ENCODE measurements at places on chromosomes 3 and 15. TPM values are rescaled to one million over a fixed set of nuclear protein-coding genes. Genes with fewer than 3 reads are reported as not detected.

BOC gene
- polyA plus RNA-seq, result 14.7 TPM

TUSC2 gene
- polyA plus RNA-seq, result 28.0 TPM

FAH gene
- polyA plus RNA-seq, result 57.6 TPM

GRCh38 chr3:131898346-131898745 lies 136.5 kb downstream of the CPNE4 start:
- no peak overlapping the region for H3K4me3 ChIP-seq
- DNase-seq, result no peak
- H3K27ac ChIP-seq, result no peak overlapping the region
- H3K27me3 ChIP-seq, result no peaks in the 10 kb centered on the region
- H3K4me1 ChIP-seq, result no peaks in the 10 kb centered on the region

DNA sequence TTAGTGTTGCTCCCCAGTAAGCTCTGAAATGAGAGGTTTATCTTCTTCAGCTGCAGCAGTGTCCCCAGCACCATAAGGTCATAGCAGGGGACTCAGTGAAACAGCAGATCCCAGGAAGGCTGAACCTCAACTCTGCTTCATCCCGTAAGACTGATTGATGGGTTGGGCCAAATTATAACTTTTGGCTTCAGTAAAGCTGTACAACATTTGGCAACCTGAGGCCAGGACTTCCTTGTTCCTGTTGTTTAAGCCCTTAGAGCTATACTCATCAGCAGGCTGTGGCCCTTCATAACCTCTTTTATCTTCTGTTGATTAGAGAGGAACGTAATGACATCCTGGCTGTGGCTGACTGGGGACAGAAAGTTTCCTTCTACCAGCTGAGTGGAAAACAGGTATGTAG lies 29.0 kb downstream of the IFT122 start:
- peaks cover 15% of the 10 kb centered on the region for H3K4me1 ChIP-seq
- H3K27ac ChIP-seq, result peak overlapping the region; percentile 59

DNA sequence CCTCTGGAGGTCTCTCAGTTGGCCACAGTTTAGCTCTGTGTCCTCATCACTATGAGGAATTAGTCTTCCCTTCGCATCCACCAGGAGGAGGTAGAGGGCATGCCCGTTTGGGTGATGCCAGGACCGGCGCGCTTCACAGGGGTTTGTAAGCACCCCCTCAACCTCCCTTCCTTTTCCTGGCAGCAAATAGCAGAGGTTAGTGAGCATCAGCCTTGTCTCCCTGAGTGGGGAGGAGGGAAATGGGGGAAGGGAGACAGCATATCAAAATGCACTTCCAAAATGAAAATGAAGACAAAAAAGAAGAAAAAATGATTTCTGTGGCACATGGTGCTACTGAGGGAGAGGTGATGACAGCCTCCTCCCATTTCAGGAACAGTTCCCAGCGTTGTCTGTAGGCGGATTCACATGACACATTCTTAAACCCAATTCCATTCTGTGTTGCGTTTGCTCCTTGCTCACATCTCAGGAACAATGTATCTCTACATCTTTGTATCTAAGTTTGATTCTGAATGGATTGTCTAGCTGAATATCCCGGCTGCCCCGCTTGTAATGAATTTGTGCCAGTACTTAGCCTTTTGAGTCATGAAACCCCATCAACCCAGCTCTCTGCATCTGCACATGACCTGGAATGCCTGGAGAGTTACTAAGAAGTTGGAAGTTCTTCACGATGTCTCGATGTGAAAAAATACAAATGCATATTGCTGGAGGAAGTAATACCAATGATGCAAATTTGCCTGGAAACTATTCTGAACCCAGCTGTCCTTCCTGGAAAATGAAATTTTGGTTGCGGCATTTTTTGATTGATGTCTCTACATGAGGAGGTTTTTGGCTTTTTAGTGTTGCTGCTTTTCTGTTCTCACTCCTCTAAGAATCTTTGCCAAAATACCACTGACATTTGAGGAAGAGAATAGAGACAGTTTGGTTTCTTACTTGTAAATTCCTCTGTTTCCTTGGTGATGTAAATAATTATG lies 45.2 kb downstream of the TYRO3 start:
- H3K27me3 ChIP-seq, result no peaks in the 10 kb centered on the region
- peak; percentile 50 for DNase-seq

DNA sequence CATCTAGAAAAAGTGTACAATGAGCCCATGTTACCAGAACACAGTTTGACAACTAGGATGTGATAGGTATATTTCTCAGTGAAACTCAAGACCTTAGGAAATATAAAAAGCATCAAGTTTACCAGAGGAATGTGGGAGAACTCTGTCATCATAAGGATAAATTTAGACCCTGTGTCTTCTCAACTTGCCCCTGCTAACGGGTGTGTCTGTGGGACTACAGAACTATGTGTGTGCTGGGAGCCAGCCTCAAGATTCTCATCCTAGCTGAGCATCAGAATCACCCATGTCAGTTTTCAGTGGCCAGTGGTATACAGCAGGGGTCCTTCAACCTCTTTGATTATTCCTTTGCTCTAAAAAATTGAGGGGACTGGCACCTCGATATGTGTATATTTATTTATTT lies 393.3 kb downstream of the PLCL2 start:
- H3K36me3 ChIP-seq, result no peaks in the 10 kb centered on the region
- no peak for DNase-seq
- no peak overlapping the region for H3K27ac ChIP-seq
- H3K4me3 ChIP-seq, result no peak overlapping the region
- H3K4me1 ChIP-seq, result no peaks in the 10 kb centered on the region

- no peak for DNase-seq
- no peaks in the 10 kb centered on the region for H3K36me3 ChIP-seq
- no peaks in the 10 kb centered on the region for H3K4me1 ChIP-seq
- no peak overlapping the region for H3K27ac ChIP-seq
- no peak overlapping the region for H3K4me3 ChIP-seq
Measured at GRCh38 chr3:6448011-6448410, 412.9 kb upstream of the GRM7 start.

DNA sequence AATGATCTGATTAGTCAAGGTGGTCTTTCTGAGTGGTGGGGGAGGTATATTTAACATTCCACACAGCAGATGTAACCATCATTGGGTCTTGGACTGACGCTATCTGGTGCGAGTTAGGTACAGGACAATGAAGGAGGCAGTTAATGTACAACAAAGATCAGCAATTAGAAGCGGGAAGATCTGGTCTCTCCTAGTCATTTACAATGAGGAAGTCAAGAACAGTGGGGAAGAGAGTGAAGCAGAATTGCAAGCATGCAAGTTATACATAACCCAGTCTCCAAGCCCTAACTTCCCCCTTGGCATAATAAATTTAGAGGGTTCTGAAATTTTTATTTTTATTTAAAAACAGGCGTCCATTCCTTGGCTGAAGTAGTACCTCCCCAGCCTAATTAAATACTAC lies 14.1 kb downstream of the GPD1L start:
- no peak overlapping the region for H3K4me3 ChIP-seq
- H3K36me3 ChIP-seq, result no peaks in the 10 kb centered on the region
- H3K27me3 ChIP-seq, result no peaks in the 10 kb centered on the region

DNA sequence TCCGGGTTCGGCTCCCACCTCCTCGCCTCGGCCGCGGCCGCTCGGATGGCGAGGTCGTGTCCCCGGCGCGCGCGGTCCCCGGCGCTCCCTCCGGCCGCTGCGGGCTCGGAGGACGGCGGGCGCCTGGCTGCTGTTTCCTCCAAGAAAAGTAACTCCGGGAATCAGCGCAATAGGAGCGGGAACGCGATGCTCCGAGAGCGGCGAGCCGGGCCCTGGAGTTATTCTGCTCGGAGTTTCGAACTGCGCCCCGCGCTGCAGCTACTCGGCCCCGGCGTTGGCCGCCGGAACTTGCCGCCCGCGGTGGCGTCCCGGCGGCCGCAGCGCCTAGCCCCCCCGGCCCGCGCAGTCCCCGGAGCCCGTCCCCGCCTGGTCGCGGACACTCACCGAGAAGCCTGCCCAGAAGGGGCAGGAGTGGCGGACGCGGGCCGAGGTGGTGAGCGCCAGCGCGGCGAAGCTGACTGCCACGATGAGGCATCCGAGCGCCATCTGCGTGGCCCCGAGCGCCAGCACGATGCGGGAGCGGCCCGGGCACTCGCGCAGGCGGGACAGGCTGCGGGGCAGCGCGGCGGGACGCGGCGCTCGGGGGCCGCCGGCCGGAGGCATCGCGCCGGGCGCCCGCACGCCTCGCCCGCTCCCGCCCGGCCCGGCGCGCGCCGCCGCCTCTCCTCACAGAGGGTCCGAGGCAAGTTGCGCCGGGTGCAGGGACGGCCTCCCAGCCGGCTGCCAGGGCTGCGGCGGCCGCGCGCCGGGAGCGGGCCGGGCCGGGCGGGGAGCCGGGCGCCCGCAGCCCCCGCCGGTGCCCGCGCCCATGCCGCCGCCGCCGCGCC lies 251.9 kb downstream of the TJP1 start:
- no peak for DNase-seq
- H3K4me3 ChIP-seq, result no peak overlapping the region
- peaks cover 39% of the 10 kb centered on the region for H3K27me3 ChIP-seq
- H3K27ac ChIP-seq, result no peak overlapping the region
- H3K4me1 ChIP-seq, result peaks cover 6% of the 10 kb centered on the region

DNA sequence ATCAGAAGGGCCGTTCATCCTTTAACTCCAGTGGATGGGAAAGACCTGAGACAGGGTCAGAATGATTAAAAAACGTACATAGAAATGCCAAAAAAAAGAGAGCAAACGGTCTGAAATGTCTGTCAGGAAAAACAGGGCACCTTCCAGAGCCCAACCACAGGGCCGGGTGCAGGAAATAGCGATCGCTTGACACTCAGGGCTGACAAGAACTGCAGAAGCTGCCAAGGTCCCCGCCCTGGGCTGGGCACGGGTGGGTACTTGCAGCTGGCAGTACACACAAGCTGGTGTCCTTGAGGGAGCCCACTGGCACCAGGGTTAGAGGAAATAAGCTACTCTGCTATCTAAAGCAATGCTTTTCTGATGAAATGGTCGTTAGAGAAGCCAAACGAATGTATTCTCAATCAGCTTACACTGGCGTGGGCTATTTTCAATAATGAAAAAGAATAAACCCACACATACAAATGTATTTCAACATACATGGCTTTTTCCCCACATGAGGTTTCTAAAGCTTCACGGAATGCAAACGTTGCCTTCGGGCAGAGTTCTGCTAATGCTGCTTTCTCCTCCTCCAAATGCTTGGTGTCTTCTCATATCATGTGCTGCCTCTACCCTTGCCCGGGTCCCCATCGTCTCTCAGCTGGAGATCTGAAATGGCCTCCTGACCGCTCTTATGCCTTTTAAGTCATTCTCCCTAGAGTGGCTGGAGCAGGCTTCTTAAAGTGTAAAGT lies 15.6 kb downstream of the FRMD4B start:
- no peak for DNase-seq
- H3K36me3 ChIP-seq, result no peaks in the 10 kb centered on the region
- no peaks in the 10 kb centered on the region for H3K4me1 ChIP-seq
- no peak overlapping the region for H3K27ac ChIP-seq

DNA sequence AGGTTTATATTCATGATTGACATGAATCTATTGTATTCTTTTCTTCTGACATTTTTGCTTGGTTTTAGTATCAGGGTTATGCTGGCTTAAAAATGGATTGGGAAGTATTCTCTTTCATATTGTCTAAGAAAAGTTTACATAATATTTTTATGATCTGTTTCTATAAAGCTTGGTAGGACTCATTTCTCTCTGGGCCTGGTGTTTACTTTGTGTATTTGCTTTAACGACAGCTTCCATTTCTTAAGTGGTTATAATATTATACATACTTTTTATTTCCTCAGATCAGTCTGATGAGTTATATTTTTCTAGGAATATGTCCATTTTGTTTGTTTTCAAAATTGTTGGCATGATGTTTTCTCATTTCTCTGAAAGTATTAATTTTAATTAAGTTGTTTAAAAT lies 117.9 kb upstream of the IL12A start:
- H3K4me1 ChIP-seq, result no peaks in the 10 kb centered on the region
- no peak overlapping the region for H3K27ac ChIP-seq
- no peaks in the 10 kb centered on the region for H3K36me3 ChIP-seq

GRCh38 chr3:5056111-5056391 lies 66.0 kb upstream of the ARL8B start:
- H3K4me3 ChIP-seq, result no peak overlapping the region
- H3K27ac ChIP-seq, result peak overlapping the region; percentile 66
- no peaks in the 10 kb centered on the region for H3K27me3 ChIP-seq
- H3K36me3 ChIP-seq, result no peaks in the 10 kb centered on the region
- DNase-seq, result no peak
- H3K4me1 ChIP-seq, result peaks cover 12% of the 10 kb centered on the region

DNA sequence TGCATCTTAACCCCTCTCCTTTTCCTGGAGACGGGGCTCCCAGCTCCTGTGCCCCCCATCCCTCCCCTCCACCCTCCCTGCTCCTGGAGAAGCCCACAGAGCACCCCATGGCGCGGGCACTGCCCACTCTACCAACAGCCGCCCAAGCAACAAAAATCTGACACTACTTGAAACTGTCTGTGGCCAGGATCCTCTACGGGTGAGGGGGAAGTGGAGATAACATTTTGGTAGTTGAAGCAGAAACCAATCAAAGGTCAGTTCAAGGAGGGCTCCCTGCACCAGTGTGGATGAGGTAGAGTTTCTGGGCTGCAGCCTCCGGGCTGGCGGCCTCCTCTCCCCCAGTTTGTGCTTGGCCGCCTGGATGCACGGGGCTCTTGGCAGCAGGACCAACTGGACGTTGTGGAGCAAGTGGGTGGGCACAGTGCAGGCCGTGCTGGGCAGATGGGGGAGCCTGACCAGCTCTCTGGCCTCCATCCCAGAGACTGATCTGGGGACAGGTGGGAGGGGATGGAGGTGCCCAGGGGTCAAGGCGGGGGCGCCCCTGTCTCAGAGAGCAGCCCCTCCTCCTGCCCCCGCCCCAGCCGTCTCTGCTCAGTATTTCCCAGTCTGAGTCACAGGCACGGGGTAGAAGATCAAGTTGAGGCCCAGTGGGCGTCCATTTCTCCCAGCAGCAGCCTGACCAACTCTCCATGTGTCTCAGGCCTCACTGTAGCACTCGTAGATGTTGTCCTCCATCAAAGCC lies 12.8 kb downstream of the H1-8 start:
- no peak for DNase-seq
- H3K27me3 ChIP-seq, result no peaks in the 10 kb centered on the region
- no peak overlapping the region for H3K27ac ChIP-seq
- no peak overlapping the region for H3K4me3 ChIP-seq
- peaks cover 9% of the 10 kb centered on the region for H3K4me1 ChIP-seq
